Colonic mucosa (tissue), 4 donors: ENCODE measurements at places on chromosomes 2 and 18.

DNA sequence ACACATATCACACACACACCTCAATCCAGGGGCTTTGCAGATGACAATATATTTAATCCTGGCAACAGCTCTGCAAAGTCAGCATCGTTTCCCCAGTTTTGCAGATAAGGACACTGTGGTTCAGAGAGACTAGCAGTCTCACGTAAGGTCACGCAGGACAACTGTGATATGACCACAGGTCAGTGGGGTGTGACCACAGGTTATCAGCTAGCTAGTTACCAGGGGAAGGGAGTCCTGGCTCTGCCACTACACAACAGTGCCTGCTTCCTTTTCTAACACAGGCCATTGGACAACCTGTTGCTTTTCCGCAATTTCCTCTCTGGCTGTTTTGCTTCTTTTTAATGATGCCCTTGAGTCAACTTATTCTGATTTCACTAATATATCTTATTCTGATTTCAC is 33.3 kb downstream of the RBMS1 start:
- no peak for DNase-seq

GRCh38 chr2:30315391-30316063 is 84.2 kb downstream of the LBH start:
- no peak for DNase-seq

DNA sequence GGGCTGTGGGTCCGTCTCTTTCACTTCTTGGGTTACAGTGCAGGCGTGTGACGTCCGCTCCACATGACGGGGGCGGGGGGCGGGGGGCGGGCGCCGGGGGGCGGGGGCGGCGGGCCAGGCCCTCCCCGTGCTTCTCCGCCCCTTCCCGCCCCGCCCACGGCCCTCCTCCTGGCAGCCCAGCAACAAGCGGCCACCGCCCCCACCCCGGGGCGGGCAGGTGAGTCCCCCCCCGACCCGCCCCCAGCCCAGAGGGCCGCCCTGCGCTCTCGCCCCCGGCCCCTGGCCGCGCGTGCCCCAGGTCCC is 3.6 kb downstream of the ZNF516 start:
- DNase-seq: peak; percentile 88

GRCh38 chr2:190404487-190404886 is 3.7 kb upstream of the MFSD6 start:
- peak; percentile 63 for DNase-seq

GRCh38 chr2:202627042-202627441 is 7.7 kb upstream of the FAM117B start:
- DNase-seq: no peak

DNA sequence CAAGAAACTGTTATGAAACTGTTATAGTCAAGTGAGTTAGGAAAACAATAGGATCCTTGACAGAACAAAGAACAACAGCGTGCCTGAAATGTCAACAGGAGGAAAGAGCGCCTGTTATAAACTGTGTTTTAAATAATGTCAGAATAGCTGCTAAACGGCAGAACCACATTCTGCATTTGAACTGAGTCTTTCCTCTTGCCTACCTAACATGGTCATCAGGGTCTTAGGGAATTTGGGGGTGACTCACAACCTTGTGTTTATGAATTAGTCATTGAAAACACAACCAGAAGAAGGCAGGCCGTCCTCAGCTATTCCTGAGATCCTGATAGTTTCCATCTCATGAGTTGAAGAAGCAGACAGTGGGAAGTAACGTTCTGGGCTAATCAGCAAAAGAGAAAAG is 222.0 kb upstream of the FN1 start:
- no peak for DNase-seq

DNA sequence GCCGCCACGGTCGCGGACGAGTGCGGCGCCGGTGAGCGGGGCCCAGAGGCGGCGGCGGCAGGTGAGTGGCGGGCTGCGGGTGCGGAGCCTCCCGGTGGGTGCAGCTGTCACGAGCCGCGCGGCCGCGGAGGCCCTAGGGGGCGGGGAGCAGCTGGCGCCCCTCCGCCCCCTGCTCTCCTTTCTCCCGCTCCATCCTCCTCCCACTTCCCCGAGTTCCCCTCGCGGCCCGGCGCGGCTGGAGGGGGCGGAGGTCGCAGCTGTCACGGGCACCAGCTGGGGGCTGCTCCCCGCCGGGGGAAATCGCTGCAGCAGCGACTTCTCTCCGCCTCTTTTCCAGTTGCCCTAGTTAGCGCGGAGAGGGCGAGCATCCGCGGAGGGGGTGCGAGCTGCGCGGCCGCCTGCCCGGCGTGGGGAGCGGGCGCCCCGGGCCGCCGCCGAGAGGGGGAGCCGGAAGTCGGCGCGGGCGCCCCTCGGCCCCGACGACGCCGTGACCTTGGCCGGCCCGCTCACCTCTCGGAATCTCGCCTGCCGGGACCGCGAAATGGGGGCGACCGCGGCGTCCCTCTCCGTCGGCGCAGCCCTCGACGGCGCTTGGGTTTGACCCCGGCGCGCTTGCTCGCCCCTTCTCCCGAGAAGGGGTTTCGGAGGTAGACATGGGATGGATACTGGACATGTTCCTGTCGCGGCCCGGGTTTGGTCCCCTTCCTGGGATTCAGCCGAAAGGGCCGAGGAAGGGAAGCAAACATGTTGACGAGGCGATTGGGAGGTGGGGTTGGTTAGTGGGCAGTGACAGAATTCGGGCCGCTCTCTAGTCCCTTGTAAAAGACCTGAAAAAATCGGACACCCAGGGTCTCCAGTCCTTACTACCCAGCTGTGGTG is 727 bp downstream of the NCOA1 start:
- DNase-seq: peak; percentile 55

DNA sequence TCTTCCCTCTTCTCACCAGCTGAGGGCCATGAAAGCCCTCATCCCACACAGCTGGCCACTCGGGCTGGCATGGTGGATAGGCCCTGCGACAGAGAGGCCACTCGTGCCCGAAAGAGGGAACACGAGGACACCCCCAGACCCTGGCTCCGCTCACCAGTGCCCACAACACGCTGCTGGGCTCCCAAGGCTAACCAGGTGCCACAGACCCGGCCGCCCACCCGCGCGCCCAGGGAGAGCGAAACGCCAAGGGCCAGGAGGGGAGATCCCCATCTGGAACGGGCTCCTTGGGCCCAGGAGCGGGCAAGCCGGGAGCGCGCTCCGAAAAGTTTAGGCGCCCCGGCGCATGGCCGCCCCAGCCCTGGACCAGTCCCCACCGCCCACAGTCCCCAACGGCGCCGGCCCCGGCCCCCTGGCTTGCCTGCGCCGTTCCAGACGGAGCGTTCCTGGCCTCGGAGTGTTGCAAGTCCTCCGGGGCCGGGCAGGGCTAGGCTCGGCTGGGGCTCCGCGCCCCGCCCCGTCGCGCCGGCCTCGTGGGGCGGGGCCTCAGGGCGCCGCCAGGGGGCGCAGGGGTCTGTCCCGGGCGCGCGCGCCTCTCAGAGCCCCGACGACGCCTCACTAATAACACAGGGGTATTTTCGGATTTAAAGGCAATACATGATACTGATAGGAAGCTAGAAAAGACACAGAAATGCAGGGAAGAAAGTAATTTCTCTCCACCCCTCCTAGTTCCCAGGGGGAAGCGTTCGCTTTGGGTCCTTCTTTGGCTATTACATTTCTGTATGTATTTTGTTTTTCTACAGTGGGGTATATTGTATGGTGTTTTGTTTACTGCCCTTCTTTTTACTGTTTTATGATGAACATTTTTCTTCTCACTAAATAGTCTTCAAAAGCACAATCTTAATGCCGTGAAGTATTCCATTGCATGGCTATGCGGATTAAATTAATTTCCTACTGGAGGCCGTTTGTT is at the start of gene TMBIM1:
Gene TMBIM1, minus strand, starts transcription at position 456 of the 967 bp plus-strand sequence. CDS start 10,362 bp downstream, outside the sequence.
- peak; percentile 85 for DNase-seq

GRCh38 chr2:45974056-45974455 is 322.6 kb downstream of the PRKCE start:
- DNase-seq: no peak

GRCh38 chr2:9778012-9778411 is 65.3 kb upstream of the TAF1B start:
- no peak for DNase-seq

DNA sequence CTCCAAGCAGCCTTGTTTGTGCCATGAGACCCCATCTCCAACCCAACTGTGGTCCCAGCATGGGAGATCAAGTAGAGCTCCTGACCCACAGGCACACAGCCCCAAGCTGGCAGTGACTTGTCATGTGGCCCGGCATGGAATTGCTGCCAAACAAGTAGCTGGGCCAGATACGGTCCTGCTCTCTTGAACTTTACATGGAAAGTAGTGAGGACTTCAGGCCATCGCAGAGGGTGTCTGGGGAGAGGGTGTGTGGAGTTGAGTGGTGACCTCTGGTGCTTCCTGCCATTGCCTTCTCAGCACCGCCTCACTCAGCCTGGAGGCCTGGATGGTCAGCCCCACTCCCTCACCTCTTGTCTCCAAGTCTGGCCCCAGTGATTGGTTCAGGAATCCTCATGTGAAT is 10.9 kb upstream of the SLC4A3 start:
- no peak for DNase-seq

- DNase-seq: no peak
Measured at GRCh38 chr2:204264621-204265140, 280.6 kb upstream of the PARD3B start.
